Activated CD8-positive, alpha-beta memory T cell treated with anti-CD3 and anti-CD28 coated beads for 36 hours (primary cell): ENCODE measurements at places on chromosomes 12 and 14. TPM values are rescaled to one million over a fixed set of nuclear protein-coding genes. Genes with fewer than 3 reads are reported as not detected.

The NXPH4 gene
- 0.38 TPM for total RNA-seq

The MLEC gene
- total RNA-seq, result 128 TPM

The IPO4 gene
- total RNA-seq, result 166 TPM

The CCDC38 gene
- total RNA-seq, result 0.25 TPM

The GSG1 gene
- total RNA-seq, result not detected

The CLEC4D gene
- not detected for total RNA-seq

The KRT85 gene
- not detected for total RNA-seq

The DEGS2 gene
- total RNA-seq, result 1.3 TPM
